ENCODE measurements at places on chromosomes 3 and 15.

DNA sequence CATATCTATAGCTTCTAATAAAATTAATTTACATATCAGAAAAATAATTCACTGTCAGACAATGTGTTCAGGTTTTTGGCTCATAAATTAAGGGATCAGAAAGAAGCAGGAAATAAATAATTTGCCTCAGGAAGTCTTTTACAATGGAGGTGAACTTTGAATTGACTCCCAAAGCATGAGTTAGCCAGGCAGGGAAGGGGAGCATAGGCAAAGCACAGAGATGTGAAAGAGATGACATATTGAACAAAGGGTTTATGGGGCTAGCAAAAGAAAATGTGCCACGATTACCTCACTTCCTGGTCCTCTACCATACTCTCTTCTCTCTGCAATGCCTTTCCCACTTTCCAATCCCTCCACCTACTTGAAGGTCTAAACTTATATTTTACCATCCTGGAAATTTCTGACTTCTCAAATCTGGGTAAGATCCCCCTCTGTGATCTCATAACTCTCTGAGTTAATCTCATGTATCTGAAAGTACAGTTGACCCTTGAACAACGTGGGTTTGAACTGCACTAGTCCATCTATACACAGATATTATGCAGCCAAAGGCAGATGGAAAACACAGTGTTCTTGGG lies 4.1 kb upstream of the HEXA start:
- no peak for DNase-seq

- no peak for DNase-seq
These were observed 47.4 kb upstream of the ZBTB20 start for GRCh38 chr3:115194476-115194875.

DNA sequence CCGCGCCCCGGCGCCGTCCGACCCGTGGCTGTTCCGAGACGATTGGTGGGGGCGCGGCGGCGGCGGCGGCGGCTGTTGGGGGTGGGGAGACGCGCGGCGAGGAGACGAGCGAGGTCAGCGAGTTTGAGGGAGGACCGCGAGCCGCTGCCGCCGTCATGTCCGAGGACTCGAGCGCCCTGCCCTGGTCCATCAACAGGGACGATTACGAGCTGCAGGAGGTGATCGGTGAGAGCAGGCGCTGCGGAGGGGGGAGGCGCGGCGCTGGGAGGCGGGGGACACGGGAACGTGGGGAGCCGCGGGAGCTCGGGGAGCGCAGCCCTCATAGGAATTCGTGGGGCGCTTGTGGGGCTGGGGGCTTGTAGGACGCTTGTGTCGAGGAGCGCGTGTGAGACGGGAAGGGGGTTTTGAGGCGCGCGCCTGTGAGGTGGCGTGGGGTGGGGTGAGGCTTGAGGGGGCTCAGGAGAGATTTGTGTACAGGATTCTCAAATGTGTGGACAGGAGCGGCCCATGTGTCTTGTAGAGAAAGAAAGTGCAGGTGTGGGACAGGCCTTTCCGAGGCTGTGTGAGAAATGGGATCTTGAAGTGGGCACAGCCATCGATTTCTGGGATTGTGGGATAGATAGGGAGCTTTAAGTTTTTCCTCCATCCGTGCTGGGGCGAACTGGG lies 518 bp downstream of the OXSR1 start:
- no peak for DNase-seq

GRCh38 chr3:85321892-85322291 lies 363.1 kb downstream of the CADM2 start:
- DNase-seq: no peak

DNA sequence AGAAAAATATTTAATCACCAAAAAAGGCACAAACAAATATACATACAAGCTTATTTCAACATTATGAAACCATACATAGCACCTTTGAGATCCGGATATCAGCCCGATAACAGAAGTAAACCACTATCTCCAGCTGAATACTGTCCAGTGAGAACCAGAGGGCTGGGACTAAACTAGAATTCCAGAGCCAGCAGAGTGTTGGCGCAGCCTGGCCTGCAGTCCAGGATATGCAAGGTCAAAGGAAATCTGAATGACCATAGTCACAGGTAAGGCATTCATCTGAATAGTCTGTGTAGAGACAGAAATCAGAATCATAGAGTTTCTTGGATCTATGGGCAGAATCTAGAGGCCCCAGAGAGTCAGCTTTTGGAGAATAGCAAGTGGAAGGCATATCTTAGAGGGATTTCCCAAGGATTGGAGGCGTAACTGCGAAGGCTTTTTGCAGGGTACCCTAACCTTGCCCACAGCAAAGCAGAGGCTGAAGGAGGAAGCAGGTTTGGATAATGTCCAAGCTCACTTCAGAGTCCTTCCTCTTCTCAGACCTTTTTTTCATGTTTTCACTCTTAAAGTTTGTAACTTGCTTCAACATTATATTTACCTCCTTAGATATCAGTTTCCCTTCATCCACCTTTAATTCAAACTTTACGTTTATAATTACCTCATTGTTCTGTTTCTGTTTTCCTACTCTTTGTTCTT lies 32.5 kb upstream of the TP63 start:
- no peak for DNase-seq

GRCh38 chr3:78025916-78026315 lies 986.0 kb downstream of the ROBO2 start:
- DNase-seq: no peak

- peak; percentile 11 for DNase-seq
These were observed 161.8 kb upstream of the TBL1XR1 start for GRCh38 chr3:177358977-177359592.

DNA sequence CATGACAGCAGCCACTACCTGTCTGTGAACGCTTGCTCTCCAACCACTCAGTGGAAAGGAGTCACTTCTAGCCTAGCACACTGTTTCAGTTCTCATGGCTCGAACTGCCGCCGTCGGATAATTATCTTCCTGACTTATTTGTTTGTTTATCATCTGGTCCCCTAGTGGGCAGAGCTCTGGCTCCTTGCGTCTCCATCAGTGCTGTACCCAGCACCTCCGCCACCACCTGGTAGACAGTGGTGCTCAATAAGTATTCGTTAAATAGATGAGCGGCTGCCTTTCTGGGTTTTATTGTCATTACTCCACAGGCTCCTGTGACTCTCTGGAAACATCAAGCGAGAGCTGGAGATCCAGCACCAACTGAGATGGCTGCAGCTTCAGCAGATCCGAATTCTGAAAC lies 297.5 kb downstream of the NTRK3 start:
- DNase-seq: no peak

GRCh38 chr15:39593656-39594445 lies 13.0 kb downstream of the THBS1 start:
- DNase-seq: no peak

DNA sequence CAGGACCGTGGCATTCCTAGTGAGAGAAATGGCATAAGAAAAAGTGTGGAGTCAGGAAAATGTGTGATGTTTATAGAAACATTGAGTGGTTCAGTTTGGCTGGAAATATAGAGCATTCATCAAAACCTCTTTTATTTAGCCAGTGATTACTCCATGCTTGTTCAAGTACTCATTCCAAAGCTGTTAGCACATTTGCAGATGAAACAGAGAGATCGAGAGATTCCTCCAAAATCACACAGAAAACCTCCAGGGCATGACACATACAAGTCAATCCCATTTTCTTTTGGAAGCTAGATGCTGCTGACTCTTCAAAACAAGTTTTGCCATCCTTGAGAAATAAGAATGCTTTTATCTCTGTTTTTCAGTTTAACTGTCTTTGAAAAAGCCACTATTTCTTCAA lies 11.5 kb upstream of the MB21D2 start:
- DNase-seq: no peak

GRCh38 chr15:60555806-60556205 lies 76.9 kb upstream of the ICE2 start:
- no peak for DNase-seq

DNA sequence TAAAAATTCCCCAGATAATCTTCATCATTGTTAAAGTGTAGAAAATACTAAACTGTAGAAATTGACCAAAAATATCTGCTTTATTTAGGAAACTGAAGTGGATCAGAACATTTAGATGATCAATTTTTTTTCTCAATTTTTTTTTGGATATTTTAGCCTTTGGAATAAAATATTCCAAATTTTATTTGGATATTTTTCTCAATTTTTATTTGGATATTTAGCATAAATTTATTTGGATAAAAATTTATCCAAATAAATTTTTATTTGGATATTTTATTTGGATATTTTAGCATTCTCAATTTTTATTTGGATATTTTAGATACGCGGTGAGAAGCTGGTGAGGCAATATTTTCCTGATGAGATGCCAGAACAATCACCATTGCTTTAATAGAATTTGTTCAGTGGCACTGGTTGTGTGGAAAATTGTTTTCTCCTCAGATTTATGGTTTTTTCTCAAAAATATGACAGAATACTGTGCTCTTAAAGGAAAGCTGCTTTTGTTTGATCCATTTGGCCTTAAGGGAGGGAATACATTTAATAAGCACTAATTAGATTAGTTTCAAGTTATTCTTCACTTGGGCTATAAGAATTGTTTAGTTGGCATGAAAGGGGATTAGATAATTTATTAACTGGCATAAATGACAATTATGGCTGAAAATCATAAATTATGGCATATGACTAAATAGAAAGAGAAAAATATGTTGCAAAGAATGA lies 470.1 kb downstream of the MFSD1 start:
- DNase-seq: no peak

- no peak for DNase-seq
These were observed 109.4 kb upstream of the FGF7 start for GRCh38 chr15:49313650-49314049.

DNA sequence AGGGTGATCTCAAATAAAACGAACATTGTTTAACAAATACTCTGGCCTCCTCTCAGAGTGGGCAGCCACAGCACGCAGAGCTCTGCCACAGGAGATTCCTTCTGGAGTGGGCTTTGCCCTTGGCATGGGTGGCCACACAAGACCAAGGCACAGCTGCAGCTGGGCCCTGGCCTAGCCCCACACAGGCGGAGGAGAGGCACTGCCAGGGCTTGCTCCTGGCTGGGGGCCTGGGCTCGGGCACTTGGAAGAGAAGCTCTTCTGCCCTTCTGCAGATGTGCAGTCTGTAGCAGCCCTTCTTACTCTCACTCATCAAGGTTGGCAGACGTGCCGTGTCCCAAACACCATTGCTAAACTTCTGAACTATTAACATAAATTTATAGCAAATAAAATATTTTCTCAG lies 67.2 kb downstream of the CRTC3 start:
- DNase-seq: no peak

GRCh38 chr3:142209655-142210054 lies 15.7 kb downstream of the GK5 start:
- DNase-seq: no peak

DNA sequence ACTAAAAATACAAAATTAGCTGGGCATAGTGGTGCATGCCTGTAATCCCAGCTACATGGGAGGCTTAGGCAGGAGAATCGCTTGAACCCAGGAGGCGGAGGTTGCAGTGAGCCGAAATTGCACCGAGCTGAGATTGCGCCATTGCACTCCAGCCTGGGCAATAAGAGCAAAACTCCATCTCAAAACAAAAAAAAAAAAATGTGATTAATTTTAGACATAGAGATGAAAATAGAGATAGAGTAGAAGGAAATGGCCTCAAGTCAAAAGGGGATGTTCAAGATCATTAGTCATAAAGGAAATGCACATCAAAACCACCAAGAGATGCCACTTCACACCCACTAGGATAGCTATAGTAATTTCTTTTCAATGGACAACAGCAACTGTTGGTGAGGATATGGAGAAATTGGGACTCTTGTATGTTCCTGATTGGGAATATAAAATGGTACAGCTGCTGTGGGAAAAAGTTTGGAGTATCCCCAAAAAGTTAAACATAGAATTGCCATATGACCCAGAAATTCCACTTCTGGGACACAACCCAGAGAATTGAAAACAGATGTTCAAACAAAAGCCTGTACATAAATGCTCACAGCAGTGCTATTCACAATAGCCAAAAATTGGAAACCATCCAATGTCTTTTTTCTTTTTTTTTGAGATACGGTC lies 55.4 kb downstream of the ABHD2 start:
- DNase-seq: no peak

DNA sequence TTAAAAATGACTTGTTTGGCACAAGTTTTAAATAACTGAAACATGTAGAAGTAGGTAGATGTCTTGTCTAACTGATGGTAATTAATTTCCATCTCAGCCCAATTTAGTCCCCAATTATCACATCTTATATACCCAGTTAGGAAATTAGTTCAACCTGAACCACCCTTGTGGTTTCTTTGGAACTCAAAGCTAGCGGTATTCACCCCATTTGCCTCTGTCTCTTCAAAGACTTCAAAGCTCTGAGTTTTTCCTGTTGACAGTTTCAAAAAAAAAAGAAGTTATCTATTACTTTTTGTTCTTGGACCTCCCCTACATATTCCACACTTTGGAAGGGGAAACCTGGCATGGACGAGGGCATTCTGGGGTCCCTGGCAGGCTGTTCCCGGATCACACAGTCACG lies 236.5 kb downstream of the KCNMB2 start:
- no peak for DNase-seq

DNA sequence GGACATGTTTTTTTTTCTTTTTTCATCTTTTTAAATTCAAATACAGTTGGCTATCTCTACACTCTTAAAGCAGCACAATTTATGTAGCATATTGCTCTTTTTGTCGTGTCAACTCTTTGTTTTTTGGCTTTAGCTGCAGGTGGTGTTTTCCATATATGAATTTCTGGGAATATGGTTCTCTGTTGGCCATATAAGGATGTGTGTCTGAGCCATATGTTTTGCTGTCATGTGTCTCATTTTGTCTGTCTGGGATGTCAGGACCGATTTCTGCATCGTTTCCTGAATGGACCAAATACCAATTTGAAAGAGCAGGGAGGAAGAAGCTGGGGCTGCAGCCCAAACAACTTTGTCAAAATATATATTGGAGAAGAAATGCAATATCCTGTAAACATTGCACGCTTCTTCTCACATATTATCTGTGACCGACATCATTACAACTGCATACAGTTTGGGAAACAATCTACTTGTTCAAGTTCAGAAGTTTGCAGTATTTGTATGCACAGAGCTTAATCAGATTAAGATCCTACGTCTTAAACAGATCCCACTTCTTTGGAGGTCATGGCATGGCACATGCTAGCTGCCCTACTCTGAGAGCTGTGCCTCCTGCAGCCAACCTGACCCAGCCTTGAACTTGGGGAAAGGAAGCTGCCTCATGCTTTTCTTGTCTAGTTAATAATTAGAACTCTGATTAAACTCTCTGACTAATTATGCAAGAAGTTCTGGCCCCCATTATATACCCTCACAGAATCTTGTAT lies 4.0 kb upstream of the SATB1 start:
- DNase-seq: no peak

- DNase-seq: no peak
These were observed 191.3 kb downstream of the UBE3A start for GRCh38 chr15:25247407-25248038.

DNA sequence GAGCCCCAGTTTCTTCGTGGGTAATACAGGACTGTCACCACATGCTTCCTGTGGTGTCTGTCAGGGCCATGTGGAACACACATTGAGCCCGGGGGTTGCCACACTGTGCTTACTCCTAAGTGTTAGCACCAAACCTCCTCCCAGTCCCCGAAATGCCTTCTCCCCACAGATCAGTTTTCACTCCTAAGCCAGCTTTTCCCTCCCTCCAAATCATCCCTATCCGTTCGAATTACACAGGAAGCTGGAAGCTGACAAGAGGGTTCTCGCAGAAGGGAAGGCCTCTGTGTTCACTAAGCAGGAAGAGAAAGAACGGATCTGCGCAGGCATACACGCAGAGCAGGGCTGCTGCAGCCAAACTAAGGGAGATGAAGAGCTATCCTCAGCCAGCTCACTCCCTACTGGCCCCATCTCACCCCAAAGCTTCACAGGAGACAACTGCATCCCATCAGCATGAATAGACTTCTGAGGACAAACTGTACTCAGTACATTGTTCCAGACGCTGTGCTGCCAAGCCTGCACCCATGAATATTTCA lies 32.3 kb downstream of the XXYLT1 start:
- no peak for DNase-seq

All from esophagus squamous epithelium (tissue), 5 donors.